ENCODE measurements at places on chromosomes 11 and 22.

GRCh38 chr11:10072142-10072541, 221.9 kb downstream of the SBF2 start:
- DNase-seq, result no peak

DNA sequence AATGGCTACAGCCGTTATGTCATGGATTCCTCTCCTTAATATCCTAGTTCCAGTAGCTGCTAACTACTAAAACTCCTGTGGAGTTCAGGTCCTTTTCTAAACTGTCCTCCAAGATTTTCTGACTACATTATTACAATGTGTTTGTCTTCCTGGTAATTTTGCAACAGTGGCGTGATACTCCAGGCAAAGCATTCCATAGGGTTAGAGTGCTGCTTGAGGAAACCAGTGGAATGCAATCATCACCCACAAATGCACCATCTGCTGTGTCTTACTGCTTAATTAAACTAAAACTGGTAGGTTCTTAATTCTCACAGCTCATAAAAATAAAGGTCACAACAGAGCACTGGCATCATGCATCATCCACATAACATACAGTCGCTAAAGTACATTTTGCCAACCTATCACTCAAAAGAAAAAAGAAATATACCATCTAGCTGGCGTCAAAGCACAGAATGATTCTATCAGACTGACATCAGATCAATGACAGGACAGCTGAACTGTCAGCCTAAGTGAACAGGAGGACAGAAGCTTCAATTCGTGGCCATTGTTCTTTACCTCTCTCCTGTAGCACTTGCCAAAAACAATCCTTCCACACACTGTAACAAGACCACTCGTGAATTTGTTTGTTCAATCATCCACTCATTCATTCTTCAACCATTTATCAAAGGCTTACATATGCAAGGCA, 182.5 kb downstream of the CADM1 start:
- no peak for DNase-seq

DNA sequence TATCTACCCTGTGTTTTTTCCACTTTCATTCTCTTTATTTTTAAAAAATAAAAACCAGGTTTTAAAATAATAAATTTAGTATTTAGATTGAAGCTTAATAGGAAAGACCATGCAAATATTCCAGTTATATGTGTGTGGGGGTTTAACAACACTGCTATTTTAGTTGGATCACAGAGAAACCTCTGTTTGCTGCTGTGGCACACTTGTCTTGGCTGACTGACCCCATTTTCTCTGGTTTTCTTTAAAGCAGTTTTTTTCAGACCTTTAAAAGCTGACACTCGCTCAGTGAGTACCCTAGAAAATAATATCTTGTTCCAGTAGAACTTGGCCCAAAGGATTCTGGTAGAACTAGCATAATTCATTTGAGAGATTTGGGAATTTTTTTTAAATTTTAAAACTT, 31.6 kb downstream of the ACER3 start:
- DNase-seq, result no peak

- DNase-seq, result no peak
These were observed 18.6 kb downstream of the USH1C start for GRCh38 chr11:17525570-17525969.

DNA sequence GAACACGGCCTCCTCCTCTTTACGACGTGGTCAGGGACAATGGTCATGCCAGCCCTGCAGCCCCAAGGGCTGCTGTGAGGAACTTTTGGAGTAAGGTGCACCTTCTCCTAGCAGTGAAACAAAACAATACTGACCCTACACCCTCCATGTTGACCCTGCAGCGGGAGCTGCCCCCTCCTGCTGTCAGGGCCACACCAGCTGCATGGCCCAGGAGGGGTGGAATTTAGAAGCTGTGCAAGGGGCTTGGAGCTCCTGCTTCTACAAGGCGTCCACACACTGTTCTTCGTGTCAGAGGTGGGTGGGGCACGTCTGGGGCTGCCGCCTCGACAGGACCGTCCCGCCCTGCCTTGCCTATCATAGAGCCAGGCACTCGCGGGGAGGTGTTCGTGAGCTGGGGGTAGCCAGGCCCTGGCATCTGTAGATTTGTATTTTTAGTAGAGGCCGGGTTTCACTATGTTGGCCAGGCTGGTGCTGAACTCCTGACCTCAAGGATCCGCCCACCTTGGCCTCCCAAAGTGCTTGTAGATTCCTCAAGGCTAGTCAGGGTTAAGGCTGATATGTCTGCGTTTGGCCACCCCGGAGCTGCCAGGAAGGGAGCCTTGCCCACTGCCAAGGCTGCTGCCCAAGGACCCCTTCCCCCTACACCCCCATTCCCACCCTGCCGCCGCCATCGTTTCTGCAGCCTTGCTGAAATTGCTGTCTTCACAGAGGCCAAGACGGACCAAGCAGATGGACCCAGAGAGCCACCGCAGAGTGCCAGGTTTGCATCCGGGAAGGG, 15.9 kb downstream of the INCENP start:
- no peak for DNase-seq

DNA sequence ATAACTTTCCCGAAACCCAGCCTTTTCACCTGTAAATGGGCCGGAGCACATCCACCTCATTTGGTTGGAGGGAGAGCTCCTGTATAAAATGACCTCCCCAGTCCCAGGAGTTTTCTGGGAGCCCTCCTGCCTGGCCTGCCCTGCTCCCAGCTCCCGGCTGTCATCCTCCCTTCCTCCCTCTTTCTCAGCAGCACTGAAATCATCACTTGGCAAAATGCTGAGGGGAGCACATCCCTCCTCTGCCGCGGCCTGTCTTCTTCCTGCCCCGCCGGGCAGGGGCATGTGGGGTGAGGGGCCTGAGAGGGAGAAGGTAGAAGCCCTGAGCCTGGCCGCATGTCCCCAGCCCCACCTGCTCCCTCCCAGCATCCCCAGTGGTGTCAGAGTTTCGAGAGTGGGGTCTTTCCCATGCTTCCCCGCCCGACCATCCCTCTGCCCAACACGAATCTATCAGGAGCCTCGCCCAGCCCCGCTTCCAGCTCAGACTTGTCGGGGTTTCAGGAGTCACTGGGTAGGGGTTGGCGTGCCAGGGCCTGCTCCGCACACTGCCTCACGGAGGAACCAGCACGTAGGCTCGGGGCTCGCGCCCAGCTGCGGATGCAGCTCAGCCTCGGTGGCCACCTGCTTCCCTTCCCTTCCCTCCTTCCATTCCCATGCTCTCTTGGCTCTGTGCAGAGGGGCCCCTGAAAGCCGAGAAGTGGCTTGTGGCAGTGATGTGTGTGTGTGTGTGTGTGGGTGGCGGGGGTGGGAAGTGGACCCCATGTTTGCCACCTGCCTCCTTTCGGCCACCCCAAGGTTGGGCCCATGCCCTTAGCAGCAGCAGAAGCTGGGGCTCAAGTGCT, 37.1 kb downstream of the NECTIN1 start:
- no peak for DNase-seq

GRCh38 chr11:133064152-133064877, 468.0 kb downstream of the OPCML start:
- peak; percentile 74 for DNase-seq

- DNase-seq, result no peak
These were observed 985.3 kb upstream of the FAT3 start for GRCh38 chr11:91239359-91239758.

GRCh38 chr11:44623341-44623730, 57.9 kb downstream of the CD82 start:
- DNase-seq, result no peak

Data from posterior cingulate gyrus (tissue), 11 donors.